ENCODE measurements at places on chromosomes 13 and 19.
A peak's percentile ranks its signal among the peaks of the same experiment; 100 is the strongest.

- no peak for DNase-seq
- peaks cover 9% of the 10 kb centered on the region for H3K36me3 ChIP-seq
- H3K27me3 ChIP-seq = no peaks in the 10 kb centered on the region
Observed at GRCh38 chr19:37932985-37933936, 26.3 kb downstream of the SIPA1L3 start.

- H3K4me3 ChIP-seq = no peak overlapping the region
- H3K36me3 ChIP-seq = no peaks in the 10 kb centered on the region
- DNase-seq = peak; percentile 90
- H3K4me1 ChIP-seq = peaks cover 8% of the 10 kb centered on the region
Observed at GRCh38 chr19:40542202-40542859, 34.3 kb upstream of the SHKBP1 start.

- no peak overlapping the region for H3K27ac ChIP-seq
- H3K27me3 ChIP-seq = no peaks in the 10 kb centered on the region
- DNase-seq = no peak
Observed at GRCh38 chr19:51470966-51471365, 7.4 kb upstream of the CEACAM18 start.

DNA sequence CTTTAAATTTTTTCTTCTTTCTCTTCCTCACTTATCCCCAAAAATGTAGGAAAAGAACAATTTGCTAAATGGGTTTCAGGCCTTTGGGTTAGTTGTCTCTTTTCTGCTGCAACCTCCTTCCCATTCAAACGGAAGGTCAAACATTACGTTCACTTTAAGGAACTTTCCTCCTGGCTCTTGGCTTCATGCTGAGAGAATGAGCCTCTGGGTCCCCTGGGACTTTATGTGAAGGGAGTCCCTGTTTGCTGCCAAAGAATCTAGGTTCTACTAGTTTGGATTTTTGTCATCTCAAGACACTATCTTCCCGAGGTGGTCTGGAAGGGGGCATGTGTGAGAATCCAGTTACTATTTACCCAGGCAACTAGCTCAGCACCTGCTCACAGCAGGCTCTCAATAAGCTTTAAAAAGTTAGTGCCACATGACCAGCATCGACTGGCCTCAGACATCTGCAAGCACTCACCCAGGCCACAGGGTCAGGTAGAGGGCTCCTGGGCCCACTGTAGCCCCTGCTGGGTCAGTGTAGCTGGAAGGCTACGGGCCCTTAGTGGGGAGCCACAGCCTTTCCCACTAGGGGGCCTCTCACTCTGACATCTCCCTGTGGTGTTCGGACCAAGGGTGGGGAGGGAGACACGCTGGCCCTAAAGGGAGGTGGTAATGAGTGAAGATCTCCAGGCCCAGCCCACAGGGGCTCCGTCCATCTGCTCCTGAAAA is 40.5 kb downstream of the FAM124A start:
- no peak overlapping the region for H3K4me3 ChIP-seq
- DNase-seq = no peak
- H3K36me3 ChIP-seq = no peaks in the 10 kb centered on the region
- H3K27me3 ChIP-seq = no peaks in the 10 kb centered on the region

- DNase-seq = peak; percentile 41
- H3K4me3 ChIP-seq = no peak overlapping the region
- no peak overlapping the region for H3K27ac ChIP-seq
Observed at GRCh38 chr13:44470638-44471562, 97.3 kb downstream of the SERP2 start.

GRCh38 chr19:11576227-11576626 is 1.2 kb downstream of the ACP5 start:
- DNase-seq = no peak
- H3K4me1 ChIP-seq = no peaks in the 10 kb centered on the region
- H3K4me3 ChIP-seq = no peak overlapping the region
- H3K27ac ChIP-seq = no peak overlapping the region
- H3K27me3 ChIP-seq = no peaks in the 10 kb centered on the region

GRCh38 chr13:70945506-70945905 is 837.3 kb upstream of the KLHL1 start:
- DNase-seq = no peak
- no peaks in the 10 kb centered on the region for H3K36me3 ChIP-seq
- peaks cover 9% of the 10 kb centered on the region for H3K4me1 ChIP-seq
- H3K27me3 ChIP-seq = no peaks in the 10 kb centered on the region
- no peak overlapping the region for H3K4me3 ChIP-seq

DNA sequence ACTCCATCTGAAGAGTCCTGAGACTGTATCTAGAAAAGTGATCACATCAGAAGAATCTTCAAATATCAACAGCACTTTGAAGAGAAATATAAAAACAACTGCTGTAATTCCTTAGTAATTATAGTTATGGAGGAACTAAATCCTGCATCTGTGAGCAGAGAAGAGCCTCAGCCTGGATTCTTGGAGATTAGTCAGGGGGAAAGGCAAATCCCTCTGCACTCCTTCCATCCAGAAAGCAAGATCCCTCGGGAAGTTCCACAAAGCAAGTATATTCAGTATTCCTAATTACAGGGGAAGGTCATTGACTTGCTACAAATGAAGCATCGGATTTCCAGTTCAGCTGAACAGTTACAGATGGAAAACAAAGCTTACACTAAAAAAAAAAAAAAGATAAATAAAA is 256.6 kb upstream of the IPO5 start:
- H3K36me3 ChIP-seq = no peaks in the 10 kb centered on the region
- no peak overlapping the region for H3K4me3 ChIP-seq
- no peak overlapping the region for H3K27ac ChIP-seq
